ENCODE measurements at places on chromosomes 16 and 17.

GRCh38 chr17:39194089-39194984 lies 3.1 kb downstream of the CACNB1 start:
- peak; percentile 91 for DNase-seq

DNA sequence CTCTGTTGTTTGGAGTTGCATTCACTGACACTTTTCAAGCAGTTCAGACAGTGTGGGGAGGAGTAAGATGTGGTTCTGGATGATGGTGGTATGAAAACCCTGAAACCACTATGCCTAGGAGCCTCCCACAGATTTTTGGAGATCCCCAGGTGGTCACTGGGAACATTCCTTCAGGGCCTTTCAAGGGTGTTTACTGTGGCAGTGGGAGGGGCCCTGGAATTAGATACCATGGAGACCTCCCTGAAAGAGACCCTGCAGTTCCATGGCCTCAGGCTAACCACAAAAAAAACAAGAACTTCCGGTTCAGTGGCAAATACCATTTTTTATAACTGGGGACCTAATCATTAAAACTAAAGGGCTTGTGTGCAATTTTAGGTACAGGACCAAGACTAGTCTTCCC lies 79.9 kb downstream of the TMEM100 start:
- no peak for DNase-seq

- DNase-seq, result no peak
These were observed 35.9 kb downstream of the DNAJA2 start for GRCh38 chr16:46937536-46937935.

DNA sequence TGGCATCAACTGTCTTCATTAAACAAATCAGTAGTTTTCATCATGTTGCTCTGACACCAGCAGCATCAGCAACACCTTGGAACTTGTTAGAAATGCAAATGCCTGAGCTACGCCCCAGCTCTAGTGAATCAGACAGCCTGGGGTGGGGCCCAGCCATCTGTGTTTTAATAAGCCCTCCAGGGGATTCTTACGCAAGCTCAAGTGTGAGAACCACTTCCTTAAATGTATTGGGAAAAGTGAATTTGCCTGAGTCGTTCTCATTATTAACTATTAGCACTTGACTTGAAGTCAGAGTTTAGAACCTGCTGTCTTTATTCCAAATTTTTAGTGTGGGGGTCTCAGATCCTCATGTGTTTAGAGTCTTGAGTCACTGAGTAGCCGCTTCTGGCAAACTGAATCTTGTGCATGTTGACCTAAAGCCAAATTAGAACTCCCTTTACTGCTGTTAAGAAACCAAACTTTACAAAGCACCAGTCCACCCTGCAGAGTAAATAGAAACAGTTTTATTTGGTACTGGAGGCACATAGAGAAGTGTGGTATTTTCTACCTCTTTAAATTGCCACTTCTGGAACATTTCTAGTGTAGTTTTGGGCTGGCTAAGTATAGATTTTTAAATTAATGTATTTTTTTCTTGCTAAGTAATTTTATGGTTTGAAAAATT lies 137.4 kb upstream of the COX10 start:
- DNase-seq, result peak; percentile 87

DNA sequence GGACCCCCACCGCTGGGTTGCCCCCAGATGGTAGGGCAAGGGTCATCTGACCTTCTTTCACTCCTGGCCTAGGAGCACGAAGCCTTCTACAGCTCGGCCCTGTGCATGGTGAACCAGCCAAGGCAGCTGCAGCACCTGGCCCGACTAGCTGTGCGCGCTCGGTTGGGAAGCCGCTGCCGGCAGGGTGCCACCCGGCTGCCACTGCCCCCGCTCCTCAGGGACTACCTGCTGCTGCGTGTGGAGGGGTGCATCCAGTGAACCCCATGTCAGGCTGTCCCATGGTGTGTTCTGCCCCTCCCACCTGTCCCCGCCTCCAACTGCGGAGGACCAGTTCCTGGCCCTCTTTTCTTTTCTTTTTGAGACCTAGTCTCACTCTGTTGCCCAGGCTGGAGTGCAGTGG lies 7.6 kb downstream of the ASB16 start:
- no peak for DNase-seq

DNA sequence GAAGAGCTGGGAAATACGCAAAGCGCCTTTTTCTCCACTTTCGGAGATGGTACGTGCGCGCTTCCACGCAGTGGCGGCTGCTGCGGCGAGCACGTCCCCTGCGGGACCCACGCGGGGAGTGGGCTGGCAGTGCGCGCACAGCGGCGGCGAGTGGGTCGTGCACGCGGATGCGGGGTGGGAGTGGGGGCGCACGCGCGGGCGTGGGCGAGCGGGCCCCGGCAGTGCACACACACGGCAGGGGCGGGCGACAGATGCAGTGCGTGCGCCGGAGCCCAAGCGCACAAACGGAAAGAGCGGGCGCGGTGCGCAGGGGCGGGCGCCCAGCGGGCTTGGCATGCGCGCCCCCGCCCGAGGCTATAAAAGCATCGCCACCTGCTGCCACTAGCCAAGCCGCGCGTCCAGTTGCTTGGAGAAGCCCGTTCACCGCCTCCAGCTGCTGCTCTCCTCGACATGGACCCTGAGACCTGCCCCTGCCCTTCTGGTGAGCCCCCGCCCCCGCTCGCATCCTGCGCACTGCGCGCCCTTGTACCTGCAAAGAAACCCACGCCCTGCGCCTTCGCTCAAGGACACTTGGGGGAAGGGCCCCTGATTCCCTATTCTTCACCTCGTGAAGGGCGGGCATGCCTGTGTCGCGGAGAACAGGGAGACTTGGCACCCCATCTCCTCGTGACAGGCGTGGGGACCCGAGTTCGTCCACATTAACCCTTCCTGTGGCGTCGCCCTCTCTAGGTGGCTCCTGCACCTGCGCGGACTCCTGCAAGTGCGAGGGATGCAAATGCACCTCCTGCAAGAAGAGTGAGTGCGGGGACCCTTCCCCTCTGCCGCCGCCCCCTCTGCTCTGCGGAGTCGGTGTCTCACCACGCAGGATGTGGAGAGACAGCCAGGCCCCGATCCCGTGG lies at the start of gene MT3:
MT3 (plus strand) TSS at position 388 of the 899 bp plus-strand sequence; CDS start at position 451, 63 bp downstream.
- no peak for DNase-seq

DNA sequence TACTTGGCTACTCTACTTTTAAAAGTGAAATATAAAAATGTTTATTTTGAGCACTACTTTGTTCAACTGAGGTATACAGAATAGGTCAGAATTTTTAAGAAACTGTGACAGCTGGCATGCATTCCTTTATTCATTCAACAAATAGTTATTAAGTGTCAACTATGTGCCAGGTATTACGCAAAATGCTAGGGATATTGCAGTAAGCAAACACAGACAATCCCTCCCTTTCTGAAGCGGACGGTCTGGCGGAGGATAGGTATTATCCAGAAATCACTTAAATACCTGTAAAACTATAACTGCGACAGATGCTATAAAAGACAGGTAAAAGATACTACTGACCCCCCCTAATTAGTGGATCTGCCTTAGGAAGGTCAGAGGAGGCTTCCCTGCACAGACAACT lies 26.1 kb downstream of the METTL16 start:
- no peak for DNase-seq

- no peak for DNase-seq
These were observed 1.7 kb upstream of the PIGS start for GRCh38 chr17:28573040-28573380.

DNA sequence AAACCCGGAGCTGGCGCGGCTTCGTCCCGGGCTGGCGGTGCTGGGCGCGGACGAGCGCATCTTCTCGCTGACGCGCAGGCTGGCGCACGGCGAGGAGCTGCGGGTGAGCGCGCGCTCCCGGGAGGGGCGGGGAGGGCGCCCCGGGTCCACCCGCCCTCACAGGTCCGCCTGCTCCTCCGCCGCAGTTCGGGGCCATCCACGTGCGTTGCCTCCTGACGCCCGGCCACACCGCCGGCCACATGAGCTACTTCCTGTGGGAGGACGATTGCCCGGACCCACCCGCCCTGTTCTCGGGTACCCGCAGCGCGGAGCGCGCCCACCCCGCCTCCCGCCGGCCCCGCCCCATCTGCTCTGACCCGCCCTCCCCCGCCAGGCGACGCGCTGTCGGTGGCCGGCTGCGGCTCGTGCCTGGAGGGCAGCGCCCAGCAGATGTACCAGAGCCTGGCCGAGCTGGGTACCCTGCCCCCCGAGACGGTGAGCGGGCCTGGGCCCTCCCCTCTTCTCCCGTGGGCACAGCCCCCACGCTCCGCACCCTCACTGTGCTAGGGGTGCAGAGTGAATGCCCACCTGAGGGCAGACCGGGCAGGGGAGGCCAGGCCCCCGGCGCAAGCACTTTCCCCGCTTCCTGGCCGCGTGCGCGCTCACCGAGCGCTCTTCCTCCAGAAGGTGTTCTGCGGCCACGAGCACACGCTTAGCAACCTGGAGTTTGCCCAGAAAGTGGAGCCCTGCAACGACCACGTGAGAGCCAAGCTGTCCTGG lies 1.4 kb downstream of the HAGHL start:
- DNase-seq, result peak; percentile 91

GRCh38 chr17:1752425-1753262 lies 9.2 kb upstream of the SERPINF1 start:
- DNase-seq, result no peak

DNA sequence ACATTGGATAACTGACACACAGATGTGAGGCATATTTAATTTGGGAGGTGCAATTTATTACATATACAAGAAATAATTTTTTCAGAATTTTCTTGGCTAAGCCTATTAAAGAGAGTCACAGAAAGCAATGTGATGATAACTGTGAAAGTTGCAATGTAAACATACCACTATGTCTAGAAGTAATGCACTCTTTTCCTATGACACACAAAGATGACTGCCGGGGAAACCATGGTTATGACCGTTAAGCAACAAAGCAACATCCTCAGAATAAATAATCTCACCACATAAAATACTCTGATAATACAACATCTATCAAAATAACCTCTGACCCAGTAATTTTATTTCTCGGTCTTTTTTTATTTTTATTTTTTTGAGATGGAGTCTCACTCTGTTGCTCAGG lies 10.5 kb upstream of the QRICH2 start:
- no peak for DNase-seq

GRCh38 chr17:79892457-79893241 lies 53.4 kb upstream of the CBX4 start:
- DNase-seq, result no peak

- DNase-seq, result no peak
These were observed 26.9 kb downstream of the HSD17B2 start for GRCh38 chr16:82061861-82062525.

- no peak for DNase-seq
These were observed 206.9 kb downstream of the RAB11FIP4 start for GRCh38 chr17:31598399-31598782.

DNA sequence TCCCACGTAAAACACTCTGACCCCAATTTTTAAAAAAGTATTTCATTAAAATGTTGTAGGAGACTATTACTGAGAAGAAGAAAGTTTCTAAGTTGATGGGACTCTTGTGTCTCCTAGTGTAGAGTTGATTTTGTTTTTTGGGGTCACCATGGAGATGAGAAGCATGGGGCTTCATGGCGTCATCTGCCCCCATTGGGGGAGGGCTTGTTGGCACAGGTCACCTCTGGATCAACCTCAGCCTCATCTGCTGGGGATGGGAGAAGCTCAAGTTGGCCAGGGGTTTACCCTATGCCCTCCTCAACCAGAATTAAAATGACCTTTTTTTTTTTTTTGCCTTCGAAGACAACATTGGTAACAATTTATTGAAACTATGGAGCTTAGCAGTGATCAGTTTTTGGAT lies 28.3 kb downstream of the MSI2 start:
- no peak for DNase-seq
